ENCODE measurements at places on chromosomes 11 and 22.

GRCh38 chr22:31652088-31652487 lies 9.9 kb downstream of the PISD start:
- DNase-seq: no peak

- no peak for DNase-seq
Measured at GRCh38 chr11:104625246-104625645, 273.0 kb downstream of the CASP12 start.

GRCh38 chr11:16772141-16772512 lies 33.7 kb downstream of the C11orf58 start:
- DNase-seq: no peak

DNA sequence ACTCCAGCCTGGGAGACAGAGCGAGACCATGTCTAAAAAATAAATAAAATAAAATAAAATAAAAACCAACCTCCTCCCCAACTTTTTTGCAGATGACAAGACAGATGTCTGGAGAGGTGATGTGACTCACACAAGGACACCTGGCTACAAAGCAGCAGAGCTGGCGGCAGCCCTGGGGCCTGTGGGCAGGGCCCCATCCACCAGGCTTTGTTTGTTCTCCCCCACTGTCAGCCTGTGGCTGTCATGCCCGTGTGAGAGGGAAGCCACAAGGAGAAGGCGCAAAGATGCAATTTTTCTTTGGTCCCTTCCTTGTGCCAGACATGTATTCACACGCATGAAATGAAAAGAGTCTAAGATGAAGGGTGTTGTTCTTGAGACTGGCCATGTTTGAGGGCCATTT lies 16.6 kb downstream of the CD59 start:
- DNase-seq: no peak

- DNase-seq: no peak
Measured at GRCh38 chr22:27971926-27972325, 52.9 kb upstream of the PITPNB start.

DNA sequence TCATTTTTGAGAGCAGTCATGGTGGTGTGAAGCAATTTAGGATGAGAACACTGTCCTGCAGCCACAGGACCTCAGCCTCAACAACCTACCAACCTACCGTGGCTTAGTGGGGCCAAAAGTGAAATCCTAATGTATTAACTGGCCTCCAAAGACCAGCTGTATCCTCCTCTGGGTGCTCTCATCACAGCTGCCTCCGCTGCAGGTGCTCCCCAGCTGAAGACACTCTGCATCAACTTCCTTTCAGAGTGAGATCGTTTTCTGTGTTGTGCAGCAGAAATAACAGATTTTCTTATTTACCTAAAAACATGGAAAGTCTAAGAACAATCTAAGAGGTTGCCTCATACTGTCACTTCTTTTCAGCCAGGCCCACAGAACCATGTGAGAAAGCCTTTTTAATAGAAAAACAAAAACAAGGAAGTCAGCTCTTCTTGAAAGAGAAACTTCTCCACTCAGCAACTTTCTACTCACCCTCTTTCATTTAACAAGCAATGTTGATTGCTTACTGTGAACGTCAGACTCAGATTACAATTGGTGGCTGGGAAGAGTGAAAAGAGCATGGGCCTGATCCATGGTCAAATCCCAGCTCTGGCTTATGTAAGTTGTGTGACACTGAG lies 136.1 kb downstream of the TENM4 start:
- DNase-seq: peak; percentile 13

GRCh38 chr22:46098525-46099475 lies 51.5 kb upstream of the PPARA start:
- DNase-seq: no peak

- DNase-seq: peak; percentile 23
Measured at GRCh38 chr11:78000193-78000592, 5.7 kb upstream of the INTS4 start.

GRCh38 chr22:20431511-20432192 lies 6.0 kb downstream of the SCARF2 start:
- DNase-seq: no peak

Measured in inflammatory macrophage treated with lipopolysaccharide for 1 hour (primary cell).